Panc1 (cell line): ENCODE measurements at places on chromosomes 7 and 10. TPM values are rescaled to one million over a fixed set of nuclear protein-coding genes. Genes with fewer than 3 reads are reported as not detected.

DNA sequence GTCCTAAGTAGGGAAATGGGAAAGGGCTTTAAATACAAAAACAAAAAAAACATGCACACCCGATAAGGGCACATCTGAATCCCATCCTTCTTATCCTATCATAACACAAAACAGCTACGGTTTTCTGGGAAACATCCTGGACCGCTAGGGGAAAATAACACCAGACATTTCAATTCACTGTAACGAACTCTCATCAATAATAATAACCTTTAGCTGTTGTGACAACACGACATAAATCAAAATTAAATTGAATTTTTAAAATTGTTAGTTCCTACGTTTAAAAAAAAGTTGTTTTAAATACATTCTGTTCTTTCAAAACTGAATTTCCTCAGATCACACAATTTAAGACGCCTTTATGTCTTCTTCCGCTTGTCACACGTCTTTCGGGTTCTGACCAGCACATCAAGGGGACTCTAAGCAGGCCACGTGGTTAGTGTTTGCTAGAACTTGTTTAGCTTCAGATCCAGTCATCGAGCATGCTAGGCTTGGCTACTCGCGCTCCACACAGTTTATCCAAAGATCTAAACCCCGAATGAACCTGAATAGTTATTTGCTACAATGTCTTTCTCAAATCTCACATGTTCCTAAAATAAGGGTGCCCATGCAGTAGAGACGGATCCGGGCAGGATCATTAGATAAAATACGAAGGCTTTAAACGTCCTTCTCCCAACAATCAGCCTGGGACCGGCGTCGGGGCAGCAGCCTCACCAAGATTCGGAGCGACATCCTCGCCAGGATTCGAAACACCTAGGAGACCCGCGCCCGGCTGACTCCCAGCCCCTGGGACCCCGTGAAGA, 839 bp downstream of the IKZF5 start:
- no peaks in the 10 kb centered on the region for H3K27me3 ChIP-seq
- peak overlapping the region; percentile 78 for H3K27ac ChIP-seq
- DNase-seq, result peak; percentile 32

DNA sequence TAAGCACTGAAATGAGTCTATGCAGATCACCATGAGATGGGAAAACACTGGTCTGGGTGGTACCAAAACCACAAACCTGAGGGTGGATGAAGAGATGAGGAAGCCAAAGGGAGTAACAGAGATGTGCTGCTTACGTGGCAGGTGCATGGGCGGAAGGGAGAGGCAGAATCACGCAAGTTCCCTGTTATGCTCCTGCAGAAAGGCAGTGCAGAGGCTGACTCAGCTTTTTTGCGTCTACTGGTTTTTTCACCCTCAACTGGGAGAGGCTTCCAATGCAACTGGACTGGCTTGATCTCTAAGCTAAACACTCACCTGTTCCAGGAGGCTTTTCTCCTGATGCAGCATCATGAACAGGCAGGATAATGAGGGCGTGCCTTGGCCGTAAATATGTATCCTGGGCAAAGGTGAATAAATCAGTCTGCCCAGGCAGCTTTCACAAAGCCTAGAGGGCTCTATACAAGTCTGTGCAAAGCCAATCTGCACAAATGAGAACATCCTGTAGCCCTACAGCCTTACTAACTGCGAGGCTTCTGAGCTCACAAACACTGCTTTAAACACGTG, 95.4 kb upstream of the AFAP1L2 start:
- no peak overlapping the region for H3K27ac ChIP-seq
- H3K4me1 ChIP-seq, result no peaks in the 10 kb centered on the region
- no peak overlapping the region for H3K4me3 ChIP-seq
- H3K27me3 ChIP-seq, result no peaks in the 10 kb centered on the region
- no peak for DNase-seq

PON3 gene
- total RNA-seq, result 1.2 TPM

GPR37 gene
- total RNA-seq, result 1.3 TPM

NUTM2E gene
- total RNA-seq, result 0.08 TPM
